ENCODE measurements at places on chromosomes 6 and 20. TPM values are rescaled to one million over a fixed set of nuclear protein-coding genes. Genes with fewer than 3 reads are reported as not detected.

- DNase-seq: no peak
Observed at GRCh38 chr6:45486736-45487135, 109.0 kb upstream of the SUPT3H start.

DNA sequence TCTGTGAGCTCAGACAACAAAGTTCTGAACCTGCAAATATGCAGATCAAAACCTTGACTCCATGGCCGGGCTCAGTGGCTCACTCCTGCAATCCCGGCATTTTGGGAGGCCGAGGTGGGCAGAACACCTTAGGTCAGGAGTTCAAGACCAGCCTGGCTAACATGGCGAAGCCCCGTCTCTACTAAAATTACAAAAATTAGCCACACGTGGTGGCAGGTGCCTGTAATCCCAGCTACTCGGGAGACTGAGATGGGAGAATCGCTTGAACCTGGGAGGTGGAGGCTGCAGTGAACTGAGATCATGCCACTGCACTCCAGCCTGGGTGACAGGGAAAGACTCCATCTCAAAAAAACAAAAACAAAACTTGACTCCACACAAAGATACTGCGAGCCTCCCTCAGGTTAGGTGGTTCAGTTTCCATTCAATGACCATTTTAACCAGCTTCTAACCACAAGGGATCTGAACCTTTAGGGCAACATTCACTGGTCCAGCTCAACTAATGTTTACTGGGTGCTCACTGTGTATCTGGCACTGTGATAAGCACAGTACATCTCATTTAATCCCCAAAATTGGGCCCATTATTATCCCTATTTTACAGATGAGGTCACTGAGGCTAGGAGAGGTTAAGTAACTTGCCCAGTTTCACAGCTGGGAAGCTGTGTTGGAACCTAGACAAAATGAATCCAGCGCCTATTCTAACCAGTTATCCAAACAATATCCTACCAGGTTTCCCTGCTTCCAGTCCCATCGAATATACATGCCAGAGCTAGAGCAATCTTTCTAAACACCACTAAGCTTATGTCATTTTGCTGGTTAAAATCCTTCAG, 1.8 kb downstream of the SNRPB start:
- DNase-seq: no peak

DNA sequence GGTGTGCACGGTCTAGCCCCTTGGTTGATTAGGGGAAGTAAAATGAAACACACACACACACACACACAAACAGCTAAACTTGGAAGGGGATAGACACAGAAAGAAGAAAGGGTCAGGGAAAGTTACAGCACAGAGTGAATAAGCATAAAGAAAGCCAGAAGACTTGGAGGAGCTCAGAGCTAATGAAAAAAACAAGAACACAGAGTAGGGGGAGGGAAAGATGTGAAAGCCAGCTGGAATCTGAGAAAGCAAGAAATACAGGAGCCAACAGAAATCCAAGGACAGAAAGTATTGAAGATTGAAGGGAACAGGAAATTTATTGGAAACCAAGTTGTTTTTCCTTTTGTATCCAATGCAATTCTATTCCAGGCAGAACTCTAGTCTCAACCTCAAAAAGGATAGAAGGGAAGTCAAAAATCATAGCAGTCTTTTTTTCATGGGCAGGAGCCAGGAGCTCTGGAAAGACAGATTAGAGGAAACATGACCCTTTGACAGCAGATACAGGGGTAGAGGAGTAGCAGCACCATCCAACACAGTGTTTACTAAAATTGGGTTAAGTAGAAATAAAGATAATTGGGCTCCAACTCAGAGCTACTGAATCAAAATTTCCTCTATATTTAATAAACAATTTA, 10.1 kb downstream of the HMGCLL1 start:
- DNase-seq: no peak

- no peak for DNase-seq
Observed at GRCh38 chr20:1209447-1210387, 6.5 kb downstream of the C20orf202 start.

Gene OLIG3
- 0.29 TPM for total RNA-seq

GRCh38 chr6:112846681-112847080, 499.6 kb downstream of the RFPL4B start:
- no peak for DNase-seq
